Fibroblast of pulmonary artery (primary cell): ENCODE measurements at places on chromosomes 12 and 14.
A peak's percentile ranks its signal among the peaks of the same experiment; 100 is the strongest.

DNA sequence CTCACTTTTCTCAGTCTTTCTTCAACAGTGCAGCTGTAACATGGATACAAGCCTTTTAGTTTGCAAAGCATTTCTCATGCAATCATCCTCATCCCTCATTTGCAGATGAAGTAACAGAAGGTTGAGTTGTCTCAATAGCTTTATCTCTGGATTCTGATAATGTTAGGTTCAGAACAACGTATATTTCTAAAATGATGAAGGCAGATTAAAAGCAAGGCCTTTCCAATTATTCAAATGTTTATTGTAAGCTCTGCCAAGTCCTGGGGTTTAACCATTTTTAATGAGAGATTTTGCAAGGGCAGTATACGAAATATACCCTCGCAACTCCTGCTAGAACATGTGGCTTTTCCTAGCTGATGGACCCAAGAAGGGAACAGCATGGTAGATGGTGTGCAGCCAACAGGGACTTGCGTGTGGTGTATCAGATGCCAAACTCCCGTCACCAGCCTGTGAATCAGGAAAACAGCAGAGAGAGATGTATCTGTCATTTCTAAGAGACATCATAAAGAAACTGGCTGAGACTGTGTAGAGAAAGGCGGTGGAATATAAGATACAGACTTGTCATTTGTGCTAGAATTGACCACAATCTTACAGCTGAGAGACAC is 319.7 kb downstream of the MED13L start:
- DNase-seq = no peak

GRCh38 chr12:54421175-54421878 is 2.3 kb upstream of the ITGA5 start:
- DNase-seq = peak; percentile 51

- DNase-seq = no peak
Observed at GRCh38 chr12:3580094-3580749, 89.2 kb downstream of the PRMT8 start.

GRCh38 chr14:51535443-51536044 is 116.2 kb upstream of the FRMD6 start:
- no peak for DNase-seq

GRCh38 chr12:67459173-67459572 is 189.4 kb upstream of the DYRK2 start:
- no peak for DNase-seq

- DNase-seq = peak; percentile 47
Observed at GRCh38 chr14:90060312-90060964, 1.4 kb upstream of the KCNK13 start.

DNA sequence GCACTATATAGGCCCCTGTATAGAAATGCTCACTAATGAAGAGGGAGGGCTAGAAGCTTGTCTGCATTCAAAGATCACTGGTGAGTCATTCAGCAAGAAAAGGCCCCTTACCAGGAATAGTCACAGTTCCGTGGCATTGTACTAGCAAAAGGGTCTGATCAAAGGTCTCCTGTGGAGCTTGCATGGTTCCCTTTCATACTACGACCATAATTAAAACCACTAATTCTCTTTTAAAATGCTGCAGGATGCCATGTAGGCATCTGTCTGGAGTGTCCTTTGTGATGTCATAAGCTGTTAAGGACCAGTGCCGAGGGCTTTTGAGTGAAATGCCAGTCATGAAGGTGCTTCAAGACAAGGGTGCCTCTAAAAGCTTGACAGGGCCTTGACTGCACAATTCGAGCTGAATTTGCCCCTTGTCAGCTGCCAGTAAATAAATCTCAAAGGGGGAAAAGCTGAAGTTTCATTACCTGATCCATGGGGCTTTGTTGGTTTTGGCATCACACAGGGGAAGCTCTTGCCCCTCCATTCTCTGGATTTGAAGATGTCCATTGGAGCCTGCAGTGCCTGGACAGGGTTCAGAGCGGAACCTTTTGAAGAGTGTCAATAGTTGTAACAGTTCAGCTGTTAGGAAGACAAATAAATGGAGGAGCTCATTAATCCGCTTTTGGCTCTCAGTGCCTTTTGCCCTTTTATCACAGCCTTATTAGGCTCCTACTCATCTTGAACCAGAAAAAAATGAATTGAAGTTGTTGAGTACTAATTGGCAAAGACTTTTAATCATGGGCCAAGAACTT is 69.1 kb downstream of the TMEM260 start:
- no peak for DNase-seq

- peak; percentile 75 for DNase-seq
Observed at GRCh38 chr12:90909069-90909770, 45.8 kb downstream of the CCER1 start.

DNA sequence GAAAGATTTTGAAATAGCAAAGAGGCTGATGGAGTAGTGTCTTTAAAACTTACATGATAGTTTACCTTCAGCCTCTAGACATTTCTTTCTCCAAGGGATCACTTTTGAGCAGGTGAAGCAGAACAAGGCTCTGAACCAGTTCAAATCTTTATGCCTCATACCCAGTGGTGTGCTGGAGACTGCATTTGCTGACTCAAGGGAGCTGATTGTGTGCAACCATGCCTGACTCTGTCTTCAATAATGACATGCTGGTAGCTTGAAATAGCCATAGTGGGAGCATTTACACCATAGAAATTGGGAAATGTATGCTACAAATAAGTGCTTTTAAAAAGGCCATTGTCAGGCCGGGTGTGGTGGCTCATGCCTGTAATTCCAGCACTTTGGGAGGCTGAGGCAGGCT is 482.0 kb downstream of the TMTC2 start:
- no peak for DNase-seq

GRCh38 chr14:105865266-105865903 is 339.0 kb downstream of the TMEM121 start:
- DNase-seq = no peak

DNA sequence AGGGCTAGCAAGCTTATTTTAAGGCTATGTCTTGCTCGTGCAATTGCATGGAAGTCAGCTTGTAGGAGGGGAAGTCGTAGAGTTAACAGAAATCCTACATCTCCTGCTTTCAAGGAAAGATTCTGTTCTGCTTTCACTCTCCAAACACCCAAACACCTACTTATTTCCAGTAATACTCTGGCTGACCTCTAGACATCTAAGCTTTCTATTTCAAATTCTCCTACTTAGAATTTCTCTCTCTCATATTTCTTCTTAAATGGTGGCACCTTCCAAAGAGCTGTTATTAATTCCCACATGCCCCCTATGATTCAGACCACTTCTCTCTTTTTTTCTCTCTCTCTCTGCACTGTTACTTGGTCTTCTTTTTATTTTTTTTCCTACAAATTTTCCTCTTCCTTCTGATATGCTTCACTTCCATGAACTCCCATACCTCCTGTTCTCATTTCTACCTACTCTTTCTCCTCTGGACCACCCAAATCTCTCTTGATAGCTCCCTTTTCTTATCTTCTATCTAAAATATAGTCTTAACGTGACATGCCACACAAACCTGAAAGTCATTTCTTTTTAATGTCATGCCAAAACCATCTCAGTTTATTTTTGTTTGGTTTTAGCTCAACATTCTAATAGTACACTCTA is 90.8 kb downstream of the RPS6KA5 start:
- peak; percentile 30 for DNase-seq

- peak; percentile 68 for DNase-seq
Observed at GRCh38 chr12:105935106-105935505, 203.6 kb downstream of the NUAK1 start.

DNA sequence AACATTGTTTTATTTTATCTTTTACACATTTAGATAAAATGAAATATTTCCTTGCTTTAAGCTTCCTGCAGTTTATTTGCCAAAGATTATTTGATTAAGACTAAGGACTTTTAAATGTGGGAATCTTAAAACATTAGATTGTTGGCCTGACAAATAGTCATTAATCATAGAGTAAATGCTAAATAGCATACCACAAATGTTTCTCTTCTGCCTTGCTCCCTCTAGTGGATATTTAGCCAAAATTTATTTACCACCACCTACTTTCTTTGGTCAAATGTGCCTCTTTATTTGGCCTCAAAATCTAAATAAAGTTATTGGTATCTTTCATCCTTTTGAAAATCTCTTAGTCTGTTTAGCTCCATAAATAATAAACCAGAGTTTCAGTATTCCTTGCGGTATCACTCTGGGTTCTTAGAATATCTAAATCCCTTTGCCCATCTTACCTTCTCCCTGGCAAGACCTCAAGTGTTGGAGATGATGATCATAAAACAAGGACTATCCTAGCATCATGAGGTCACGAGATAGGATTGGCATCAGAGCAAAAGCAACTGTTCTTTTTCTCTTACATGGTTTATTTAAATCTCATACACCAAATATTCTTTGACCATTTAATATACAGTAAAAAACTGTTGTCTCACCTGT is 150.6 kb upstream of the AEBP2 start:
- peak; percentile 60 for DNase-seq

DNA sequence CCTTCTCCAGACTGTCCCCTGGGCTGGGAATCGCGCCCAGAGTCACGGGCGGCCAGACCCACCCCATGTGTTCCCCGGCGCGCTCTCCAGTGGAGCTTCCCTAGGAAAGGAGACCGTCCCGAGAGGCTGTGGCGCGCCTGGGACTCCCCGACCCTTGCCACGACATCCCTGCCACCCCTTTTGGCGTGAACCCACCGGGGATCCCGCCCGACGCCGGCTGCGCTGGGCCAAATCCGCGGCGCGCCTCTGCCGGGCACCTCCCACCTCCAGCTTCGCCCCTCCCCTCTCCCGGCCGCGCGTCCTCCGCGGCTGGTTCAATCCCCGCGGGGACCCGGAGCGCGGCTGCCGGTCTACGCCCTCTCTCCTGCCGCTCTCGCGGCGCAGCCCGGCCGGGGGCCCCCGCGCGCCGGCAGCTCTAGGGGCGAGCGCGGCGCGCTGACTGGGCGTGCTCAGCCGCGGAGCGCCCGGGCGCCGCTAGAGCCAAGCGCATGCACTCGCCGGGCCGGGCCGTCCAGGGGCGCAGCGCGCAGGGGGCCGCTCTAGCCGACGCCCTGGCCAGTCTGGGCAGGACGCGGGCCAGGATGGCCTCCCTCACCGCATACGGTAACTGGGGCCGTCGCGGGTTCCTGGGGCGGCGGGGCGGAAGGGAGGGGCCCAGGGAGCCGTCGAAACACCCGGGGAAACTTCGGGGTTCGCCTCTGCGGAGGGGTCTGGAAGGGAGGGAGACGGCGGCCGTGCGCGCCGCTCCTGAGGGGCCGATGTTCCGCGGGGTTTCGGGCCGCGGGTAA is 77.4 kb upstream of the ANO4 start:
- peak; percentile 23 for DNase-seq

DNA sequence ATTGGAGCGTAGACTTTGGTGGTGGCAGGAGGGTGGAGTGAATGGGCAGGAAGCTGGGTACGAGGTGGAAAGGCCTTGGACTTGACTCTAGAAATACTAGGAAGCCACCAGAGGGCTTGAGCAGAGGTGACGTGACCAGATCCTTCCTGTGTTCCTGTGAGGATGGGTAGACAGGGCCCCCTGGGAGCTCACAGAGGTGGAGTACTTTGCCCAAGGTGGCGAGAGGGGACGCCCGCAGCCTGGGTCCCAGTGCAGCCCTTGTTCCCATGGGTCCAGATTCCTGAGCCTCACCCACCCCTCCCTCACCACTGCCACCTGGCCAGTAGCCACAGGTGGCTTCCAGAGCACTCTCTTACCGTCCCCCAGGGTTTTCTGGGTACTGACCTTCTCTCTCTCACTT is 89.8 kb downstream of the KIF26A start:
- no peak for DNase-seq

DNA sequence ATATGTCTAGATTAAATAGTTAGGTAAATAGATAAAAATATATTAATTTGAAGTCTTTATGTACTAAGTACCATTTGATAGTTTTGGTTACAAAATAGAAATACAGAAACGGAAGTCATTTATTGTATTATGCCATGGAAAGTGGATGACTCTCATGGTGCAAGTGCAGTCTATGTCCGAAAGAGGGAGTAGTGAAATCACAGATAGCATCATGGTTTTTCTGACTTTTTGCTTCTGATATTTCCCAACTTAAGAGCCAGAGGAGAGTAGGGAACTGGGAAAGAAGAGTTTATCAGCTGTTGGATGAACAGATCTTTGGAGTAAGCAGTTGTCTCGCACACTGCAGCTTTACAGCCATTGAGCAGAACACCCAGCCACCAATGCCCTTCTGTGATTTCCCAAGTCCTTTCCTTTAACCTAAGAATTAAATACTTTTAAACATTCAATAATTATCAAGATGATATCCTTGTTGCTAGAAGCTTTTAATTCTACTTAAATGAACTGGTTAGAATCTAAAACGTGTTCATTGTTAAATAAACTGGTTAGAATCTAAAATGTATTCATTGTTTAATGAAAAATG is 18.4 kb upstream of the SRGAP1 start:
- DNase-seq = peak; percentile 87

- no peak for DNase-seq
Observed at GRCh38 chr14:48086516-48086915, 411.1 kb upstream of the MDGA2 start.

- DNase-seq = no peak
Observed at GRCh38 chr14:63300854-63301253, 17.9 kb downstream of the GPHB5 start.

DNA sequence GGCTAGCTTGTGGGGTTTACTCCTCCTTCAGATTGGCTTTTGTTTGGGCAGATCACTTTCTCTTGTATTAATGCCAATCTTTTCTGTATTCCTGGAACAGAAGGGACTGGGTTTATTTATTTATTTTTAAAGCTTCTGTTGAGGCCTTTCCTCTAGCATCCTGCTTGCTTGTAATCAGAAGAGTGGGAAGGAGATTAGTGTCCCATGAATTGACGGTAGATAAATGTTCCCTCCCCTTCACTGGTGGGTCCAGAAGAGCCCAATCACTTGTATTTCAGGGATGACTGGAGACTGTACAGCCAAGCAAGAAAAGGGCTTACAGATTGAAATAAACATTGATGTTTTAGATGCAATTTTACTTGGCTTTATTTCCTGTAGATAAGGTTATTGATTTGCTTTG is 71.0 kb downstream of the LIN52 start:
- no peak for DNase-seq

DNA sequence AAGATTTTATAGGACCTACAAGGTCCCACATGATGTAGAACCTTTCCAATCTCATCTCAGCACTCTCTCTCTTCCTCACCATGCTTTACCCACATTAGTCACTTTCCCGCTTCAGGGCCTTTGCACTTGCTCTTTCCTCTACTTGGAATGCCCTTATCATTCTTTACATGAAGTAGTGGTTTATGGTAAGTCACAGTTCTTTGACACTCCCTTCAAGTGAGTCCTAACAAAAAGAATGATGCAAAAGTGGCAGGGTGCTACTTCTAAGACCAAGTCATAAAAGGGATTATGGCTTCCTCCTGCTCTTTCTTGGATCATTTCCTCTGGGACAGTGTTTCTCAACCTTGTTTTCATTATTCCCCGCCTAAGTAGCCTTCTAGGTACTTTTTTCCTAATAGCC is 13.1 kb downstream of the TMBIM4 start:
- DNase-seq = peak; percentile 45

GRCh38 chr12:1724250-1724649 is 33.4 kb downstream of the ADIPOR2 start:
- no peak for DNase-seq

- peak; percentile 6 for DNase-seq
Observed at GRCh38 chr14:89093083-89093730, 268.8 kb downstream of the TTC8 start.
